Kasumi-1 (cell line): ENCODE measurements at places on chromosomes 12 and 14.

- DNase-seq: no peak
These were observed 116.8 kb downstream of the WIF1 start for GRCh38 chr12:65004270-65004669.

GRCh38 chr12:47803191-47803875, 16.4 kb downstream of the HDAC7 start:
- DNase-seq: peak; percentile 50

DNA sequence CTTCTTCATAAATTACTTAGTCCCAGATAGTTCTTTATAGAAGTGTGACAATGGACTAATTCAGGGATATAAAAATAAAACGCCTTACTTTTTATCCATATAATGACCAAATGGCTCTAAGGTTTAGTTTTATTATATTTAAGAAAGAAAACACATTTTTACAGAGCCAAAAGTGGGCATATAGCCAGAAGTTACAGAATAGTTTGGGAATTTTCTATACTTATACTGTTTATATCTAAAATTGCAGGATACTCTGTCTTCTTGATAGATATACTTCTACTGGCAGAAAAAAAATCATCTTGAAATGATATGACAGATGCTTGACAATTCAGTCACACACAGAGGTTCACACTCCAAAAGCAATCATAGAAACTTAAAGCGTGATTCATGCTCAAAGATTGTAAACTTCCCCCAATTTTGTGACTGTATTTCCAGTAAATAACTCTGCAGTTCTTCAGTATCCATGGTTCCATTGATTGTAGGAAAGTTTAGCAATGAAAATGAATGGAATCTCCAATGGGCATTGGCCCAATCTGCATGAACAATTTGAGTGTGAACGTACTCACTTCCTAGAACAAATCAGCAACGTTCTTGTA, 307.8 kb downstream of the NOVA1 start:
- no peak for DNase-seq

DNA sequence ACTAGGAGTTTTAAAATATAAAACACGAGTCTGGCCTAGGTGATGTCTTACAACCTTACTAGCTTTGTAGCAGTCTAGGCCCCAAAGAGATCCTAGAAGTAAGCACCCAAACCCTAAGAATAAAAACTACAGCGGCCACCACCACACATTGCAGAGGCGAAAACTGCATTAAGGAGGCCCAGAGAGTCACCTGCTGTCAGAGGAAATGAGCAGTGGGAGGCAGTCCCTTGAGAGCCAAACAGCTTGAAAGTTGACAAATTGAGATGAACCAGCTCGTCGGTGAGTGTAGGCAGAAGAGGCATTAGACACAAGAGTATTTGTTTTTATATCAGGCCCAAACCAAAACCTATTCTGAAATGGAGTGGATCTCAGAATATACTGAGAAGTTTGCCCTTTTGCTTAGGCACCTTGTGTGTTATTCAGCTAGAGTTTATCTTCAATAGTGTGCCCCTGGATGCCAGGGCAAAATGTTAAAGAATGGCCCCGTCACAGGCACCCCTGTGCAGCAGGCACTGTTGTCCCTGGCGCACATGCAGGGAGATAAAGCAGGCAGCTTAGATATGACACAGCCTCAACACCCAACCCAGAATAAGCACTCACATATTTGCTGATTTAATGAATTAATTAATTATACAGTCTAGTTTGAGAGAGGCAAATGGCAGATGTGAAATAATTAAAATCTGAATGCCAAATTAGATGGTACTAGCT, 56.7 kb downstream of the TTC7B start:
- DNase-seq: no peak

DNA sequence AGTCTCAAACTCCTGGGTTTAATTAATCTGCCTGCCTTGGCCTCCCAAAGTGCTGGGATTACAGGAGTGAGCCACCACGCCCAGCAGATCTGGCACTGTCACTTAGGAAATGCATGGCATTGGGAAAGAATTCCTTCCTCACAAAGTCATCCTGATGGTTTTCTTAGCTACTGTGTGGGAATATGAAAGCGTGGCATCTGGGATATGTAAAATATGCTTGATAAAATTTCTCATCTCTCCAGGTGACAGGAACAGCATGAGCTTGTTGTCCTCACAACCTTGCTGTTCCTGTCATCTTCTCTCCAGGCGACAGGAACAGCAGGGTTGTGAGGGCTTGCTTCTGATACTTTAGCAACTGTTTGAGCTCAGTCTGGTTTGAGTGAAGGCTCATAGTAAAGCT, 16.1 kb upstream of the AICDA start:
- DNase-seq: no peak

GRCh38 chr14:59511916-59512575, 27.7 kb downstream of the JKAMP start:
- no peak for DNase-seq

DNA sequence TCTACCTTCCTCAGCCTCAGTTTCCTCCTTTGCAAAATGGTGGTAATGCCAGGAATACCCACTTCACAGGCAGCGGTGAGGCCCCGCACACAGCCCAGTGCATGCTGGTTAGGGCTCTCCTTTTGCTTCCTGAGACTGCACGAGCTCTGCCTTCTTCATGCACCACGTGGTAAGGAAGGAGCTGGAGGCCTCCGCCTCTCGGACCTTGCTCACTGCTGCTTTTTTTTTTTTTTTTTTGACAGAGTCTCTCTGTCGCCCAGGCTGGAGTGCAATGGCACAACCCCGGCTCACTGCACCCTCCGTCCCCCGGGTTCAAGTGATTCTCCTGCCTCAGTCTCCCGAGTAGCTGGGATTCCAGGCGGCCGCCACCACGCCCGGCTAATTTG, 18.1 kb downstream of the TAMALIN start:
- DNase-seq: peak; percentile 77

- no peak for DNase-seq
These were observed 42.1 kb downstream of the FOXN3 start for GRCh38 chr14:89374908-89375307.

DNA sequence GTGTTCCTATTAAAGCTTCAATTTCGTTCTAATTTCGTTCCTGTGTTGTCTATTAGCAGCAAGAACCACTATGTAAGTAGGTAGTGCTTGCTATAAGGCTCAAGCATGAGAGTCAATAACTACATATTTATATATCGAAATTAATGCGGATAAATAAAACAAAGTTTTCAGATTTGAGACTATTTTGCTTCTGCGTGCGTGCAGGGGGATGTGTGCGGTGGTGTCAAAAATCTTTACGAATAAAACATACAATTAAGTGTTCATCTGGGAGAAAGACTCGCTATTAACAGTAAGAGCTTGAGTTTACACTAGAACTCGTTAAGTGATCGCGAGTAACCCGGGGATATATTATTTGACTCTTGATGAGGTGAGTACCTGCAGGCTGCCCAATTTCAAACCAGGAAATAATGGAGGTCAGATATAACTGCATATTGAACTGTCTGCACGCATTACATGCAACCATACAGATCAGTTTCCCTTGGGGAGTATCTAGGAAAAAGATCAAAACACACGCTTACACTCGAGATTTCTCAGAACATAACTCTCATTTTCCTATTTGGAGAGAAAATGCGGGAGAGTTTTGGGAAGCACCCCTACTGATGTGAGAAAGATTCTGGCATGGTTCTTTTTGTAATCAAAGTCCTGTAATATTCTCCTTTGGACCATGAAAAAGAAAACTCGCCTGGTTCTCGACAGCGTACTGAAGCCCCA, 813 bp downstream of the TWF1 start:
- DNase-seq: no peak

- no peak for DNase-seq
These were observed 132.0 kb downstream of the PPM1H start for GRCh38 chr12:62802984-62803383.

DNA sequence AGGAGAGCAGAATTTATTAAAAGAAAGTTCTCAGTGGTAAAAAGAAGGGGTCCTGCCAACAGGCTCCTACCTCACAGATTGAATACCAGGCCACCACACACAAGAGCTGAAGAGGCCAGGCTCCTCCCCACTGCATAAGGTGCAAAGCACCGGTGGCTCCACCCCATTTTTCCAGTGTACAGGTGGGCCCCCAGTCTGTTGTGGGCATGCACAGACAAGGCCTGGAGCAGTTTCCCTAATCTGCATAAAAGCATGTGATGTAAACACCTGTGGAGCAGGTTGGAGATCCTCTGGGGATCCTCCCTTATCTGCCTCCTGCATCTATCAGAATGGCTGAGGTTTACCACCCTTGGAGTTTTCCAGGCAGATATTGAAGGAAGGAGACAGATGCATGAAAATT, 45.7 kb upstream of the PDZRN4 start:
- DNase-seq: no peak

- no peak for DNase-seq
These were observed 50.3 kb downstream of the KCNA1 start for GRCh38 chr12:4960030-4960429.

GRCh38 chr14:103624860-103625259, 4.2 kb upstream of the KLC1 start:
- DNase-seq: no peak

DNA sequence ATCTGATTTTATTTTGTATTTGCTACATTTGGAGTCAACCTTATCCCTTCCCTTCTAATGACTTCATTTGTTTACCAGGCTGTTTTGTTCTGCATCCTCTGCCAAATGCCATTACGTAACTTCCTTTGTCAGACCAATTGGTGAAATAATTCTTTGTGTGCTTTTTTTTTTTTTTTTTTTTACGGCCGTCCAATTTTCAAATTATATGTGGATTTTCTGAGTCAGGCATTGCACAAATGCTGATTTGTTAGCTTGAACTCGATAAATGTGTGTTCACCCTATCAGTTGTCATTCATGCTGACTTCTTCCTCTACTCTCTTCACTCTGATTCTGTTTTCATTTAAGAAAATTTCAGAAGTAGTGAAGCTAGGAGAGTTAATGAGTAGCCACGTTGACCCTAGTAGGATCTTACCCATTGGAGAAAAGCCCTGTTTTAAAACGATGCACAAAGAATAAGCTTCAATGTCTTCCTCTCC, 386.2 kb downstream of the DIO2 start:
- DNase-seq: no peak

GRCh38 chr14:65101631-65102440, 481 bp downstream of the MAX start:
- DNase-seq: peak; percentile 15

GRCh38 chr12:27808841-27809240, 28.8 kb upstream of the MANSC4 start:
- no peak for DNase-seq

- DNase-seq: no peak
These were observed 3.4 kb downstream of the RMST start for GRCh38 chr12:97466000-97466399.
